ENCODE measurements at places on chromosomes 2 and 18.

DNA sequence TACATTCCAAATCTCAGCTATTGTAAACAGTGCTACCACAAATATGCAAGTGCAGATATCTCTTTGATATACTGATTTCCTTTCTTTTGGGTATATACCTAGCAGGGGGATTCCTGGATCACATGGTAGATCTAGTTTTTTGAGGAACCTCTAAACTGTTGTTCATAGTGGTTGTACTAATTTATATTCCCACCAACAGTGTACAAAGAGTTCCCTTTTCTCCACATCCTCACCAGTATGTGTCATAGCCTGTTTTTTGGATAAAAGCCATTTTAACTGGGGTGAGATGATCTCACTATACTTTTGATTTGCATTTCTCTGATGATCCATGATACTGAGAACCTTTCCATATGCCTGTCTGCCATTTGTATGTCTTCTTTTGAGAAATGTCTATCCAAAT lies 6.3 kb upstream of the CCNT2 start:
- no peaks in the 10 kb centered on the region for H3K36me3 ChIP-seq
- H3K27me3 ChIP-seq = no peaks in the 10 kb centered on the region
- H3K4me1 ChIP-seq = no peaks in the 10 kb centered on the region
- no peak overlapping the region for H3K27ac ChIP-seq
- H3K4me3 ChIP-seq = no peak overlapping the region

- no peaks in the 10 kb centered on the region for H3K36me3 ChIP-seq
- no peak overlapping the region for H3K4me3 ChIP-seq
- H3K27me3 ChIP-seq = no peaks in the 10 kb centered on the region
- peaks cover 4% of the 10 kb centered on the region for H3K4me1 ChIP-seq
- H3K27ac ChIP-seq = no peak overlapping the region
These were observed 2.0 kb upstream of the TPRKB start for GRCh38 chr2:73739101-73739500.

GRCh38 chr2:238963161-238963970 lies 115.5 kb downstream of the TWIST2 start:
- no peak for DNase-seq
- no peak overlapping the region for H3K4me3 ChIP-seq
- no peaks in the 10 kb centered on the region for H3K4me1 ChIP-seq
- H3K27ac ChIP-seq = no peak overlapping the region
- H3K27me3 ChIP-seq = no peaks in the 10 kb centered on the region
- H3K36me3 ChIP-seq = no peaks in the 10 kb centered on the region

GRCh38 chr2:1472350-1472749 lies 59.1 kb downstream of the TPO start:
- no peaks in the 10 kb centered on the region for H3K27me3 ChIP-seq
- no peaks in the 10 kb centered on the region for H3K36me3 ChIP-seq

GRCh38 chr18:49722477-49722876 lies 90.9 kb downstream of the ACAA2 start:
- DNase-seq = no peak
- H3K4me1 ChIP-seq = no peaks in the 10 kb centered on the region
- no peak overlapping the region for H3K27ac ChIP-seq
- no peak overlapping the region for H3K4me3 ChIP-seq
- no peaks in the 10 kb centered on the region for H3K36me3 ChIP-seq
- no peaks in the 10 kb centered on the region for H3K27me3 ChIP-seq

DNA sequence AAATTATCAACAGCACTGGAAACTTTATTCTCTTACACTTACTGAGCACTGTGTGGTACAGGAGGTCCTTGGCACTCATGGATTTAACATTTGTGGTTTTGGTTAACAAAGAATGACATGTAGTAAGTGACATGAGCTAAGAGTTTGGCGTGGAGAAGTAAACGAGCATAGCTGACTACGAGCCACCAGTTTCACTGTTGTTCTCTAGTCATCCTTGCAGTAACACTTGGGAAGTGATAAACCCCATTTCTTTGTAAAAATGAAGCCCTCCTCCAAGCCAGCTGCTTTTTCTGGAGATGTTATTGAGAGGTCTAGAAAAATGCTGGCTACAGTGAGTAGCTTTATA lies 32.7 kb downstream of the QPCT start:
- H3K4me3 ChIP-seq = no peak overlapping the region
- DNase-seq = no peak
- H3K36me3 ChIP-seq = no peaks in the 10 kb centered on the region
- H3K27ac ChIP-seq = no peak overlapping the region
- H3K4me1 ChIP-seq = peaks cover 10% of the 10 kb centered on the region

DNA sequence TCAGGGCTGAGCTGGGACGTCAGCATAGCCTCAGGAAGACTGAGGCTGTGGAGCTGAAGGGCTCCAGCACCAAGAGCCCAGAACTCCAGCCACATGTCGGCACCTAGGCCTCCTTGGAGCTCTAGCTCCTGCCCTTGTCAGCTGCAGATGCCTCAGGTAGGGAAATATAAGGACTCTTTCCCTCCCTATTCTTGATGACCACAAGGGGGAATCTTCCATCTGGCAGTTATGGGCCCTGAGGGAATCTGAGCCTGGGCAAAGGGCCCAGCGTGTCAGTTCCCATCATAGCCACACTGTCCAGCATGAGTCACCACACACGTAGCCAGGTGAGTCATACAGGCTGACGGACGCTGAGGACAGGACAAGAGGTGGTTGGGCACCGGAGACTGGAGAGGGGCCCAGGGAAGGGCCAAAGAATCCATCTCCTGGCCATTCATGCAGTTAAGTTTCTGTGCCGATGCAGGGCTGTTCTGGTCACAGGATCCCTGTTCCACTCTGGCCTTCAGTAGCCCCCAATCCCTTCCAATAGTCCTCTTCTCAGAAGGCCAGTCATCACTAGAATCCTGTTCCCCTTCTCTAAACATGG lies 1.8 kb downstream of the MPV17 start:
- H3K4me1 ChIP-seq = peaks cover 13% of the 10 kb centered on the region
- H3K36me3 ChIP-seq = peaks cover under 1% of the 10 kb centered on the region
- H3K4me3 ChIP-seq = no peak overlapping the region

DNA sequence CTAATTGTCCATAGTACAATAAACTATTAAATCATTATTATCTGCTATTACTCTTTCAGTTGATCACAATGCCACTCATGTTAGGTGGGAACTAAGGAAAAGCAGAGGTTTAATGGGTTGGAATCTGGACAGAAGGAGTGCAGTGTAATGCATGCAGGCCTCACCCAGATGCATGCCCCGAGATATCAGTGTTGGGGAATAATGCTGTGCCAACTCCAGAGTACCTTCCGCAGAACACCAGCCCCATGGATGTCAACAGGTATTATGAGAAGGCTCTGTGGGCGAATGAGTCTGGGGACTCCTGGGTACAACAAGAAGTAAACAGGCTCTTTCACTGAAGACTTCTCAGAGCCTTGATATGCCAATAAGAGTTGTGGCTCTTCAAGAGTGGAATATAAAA lies 377.4 kb downstream of the ALK start:
- H3K36me3 ChIP-seq = no peaks in the 10 kb centered on the region
- no peak overlapping the region for H3K4me3 ChIP-seq
- H3K4me1 ChIP-seq = no peaks in the 10 kb centered on the region
- H3K27me3 ChIP-seq = no peaks in the 10 kb centered on the region
- DNase-seq = no peak
- no peak overlapping the region for H3K27ac ChIP-seq

DNA sequence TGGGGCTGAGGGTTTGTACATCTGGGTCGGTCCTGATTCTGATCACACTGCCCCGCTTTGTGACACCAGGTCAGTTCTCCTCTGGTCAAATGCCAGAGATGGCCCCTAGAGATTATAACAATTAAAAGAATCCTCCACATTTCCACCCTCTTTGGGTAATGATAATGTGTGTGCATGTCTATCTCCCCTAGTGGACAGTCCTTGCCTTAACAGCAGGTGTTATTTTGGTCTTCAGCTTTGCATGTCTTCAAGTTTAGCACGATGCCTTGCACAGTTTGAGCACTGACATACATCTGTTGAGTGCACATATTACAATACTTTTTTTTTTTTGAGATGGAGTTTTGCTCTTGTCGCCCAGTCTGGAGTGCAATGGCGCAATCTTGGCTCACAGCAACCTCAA lies 25.7 kb upstream of the COX7A2L start:
- H3K4me3 ChIP-seq = no peak overlapping the region
- no peak for DNase-seq
- H3K4me1 ChIP-seq = no peaks in the 10 kb centered on the region
- H3K36me3 ChIP-seq = no peaks in the 10 kb centered on the region
- H3K27ac ChIP-seq = no peak overlapping the region

GRCh38 chr18:45423659-45424058 lies 191.6 kb upstream of the SLC14A2 start:
- DNase-seq = no peak
- H3K36me3 ChIP-seq = no peaks in the 10 kb centered on the region
- no peak overlapping the region for H3K4me3 ChIP-seq
- H3K27me3 ChIP-seq = no peaks in the 10 kb centered on the region
- no peak overlapping the region for H3K27ac ChIP-seq

GRCh38 chr2:62597323-62597722 lies 91.3 kb upstream of the TMEM17 start:
- no peaks in the 10 kb centered on the region for H3K4me1 ChIP-seq
- no peaks in the 10 kb centered on the region for H3K36me3 ChIP-seq
- no peaks in the 10 kb centered on the region for H3K27me3 ChIP-seq

DNA sequence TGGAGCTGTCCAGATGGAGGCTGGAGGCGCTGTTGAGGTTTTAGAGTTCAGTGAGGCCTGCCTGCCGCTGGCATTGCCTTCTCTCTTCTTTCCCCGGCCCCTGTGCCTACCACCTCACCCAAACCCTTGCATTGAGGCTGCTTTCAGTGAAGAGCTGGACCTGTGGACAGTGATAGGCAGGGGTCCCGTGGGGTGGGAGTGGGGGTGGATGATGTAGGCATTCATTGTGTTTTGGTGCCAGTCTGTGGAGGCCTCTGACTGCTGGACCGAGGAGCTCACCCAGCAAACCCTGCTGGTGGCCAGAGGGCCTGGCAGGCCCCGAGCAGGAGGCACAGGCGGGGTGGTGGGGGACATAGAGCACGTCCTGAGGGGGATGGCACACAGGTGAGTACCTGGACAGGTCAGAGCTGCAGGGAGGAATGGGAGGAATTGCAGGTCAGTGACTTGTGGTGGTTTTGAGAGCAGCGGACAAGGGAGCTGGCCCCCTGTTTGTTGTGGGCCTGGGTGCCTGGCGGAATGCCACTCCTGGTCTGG lies 35.6 kb downstream of the NGEF start:
- no peak overlapping the region for H3K4me3 ChIP-seq
- no peaks in the 10 kb centered on the region for H3K27me3 ChIP-seq
- H3K36me3 ChIP-seq = no peaks in the 10 kb centered on the region
- H3K4me1 ChIP-seq = no peaks in the 10 kb centered on the region
- H3K27ac ChIP-seq = no peak overlapping the region

DNA sequence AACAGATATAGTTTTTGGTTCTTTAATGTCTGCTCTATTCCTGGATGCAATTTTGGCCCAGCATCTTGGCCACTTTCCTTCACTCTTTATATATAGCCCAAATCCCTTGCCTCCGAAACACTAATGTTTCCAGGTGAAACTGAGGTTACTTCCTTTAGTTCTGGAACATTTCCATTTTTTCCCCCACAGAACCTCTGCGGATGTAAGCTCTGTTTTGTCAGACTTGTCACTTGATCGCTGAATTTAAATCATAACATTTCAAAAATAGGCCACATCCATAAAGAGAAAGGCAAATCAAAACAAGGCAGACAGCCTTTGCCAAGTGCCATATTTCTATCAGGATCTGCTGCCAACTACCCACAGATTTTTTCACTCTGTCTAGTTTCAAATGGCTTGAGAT lies 115.1 kb downstream of the ANKRD44 start:
- peak overlapping the region; percentile 8 for H3K4me3 ChIP-seq
- H3K27me3 ChIP-seq = no peaks in the 10 kb centered on the region
- peaks cover 55% of the 10 kb centered on the region for H3K4me1 ChIP-seq
- no peak for DNase-seq

DNA sequence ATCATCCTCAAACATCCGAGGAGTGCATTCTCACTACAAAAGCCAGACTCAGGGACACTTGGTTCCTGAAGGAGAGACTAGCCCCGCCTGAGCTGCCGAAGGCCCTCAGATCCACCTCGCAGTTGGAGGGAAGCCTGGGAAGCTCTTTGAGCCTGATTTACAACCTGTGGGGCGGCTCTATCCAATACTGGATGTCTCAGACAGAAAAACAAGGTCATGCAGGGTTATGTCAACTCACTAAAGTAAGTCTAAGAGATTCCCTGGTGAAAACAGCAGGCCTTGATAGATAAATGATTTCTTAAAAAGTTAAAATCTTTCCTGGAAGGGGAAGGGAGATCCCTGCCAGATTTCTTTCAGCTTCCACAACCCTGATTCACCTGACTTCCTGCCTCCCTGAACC lies 284.3 kb downstream of the CYP26B1 start:
- H3K4me1 ChIP-seq = no peaks in the 10 kb centered on the region
- H3K36me3 ChIP-seq = no peaks in the 10 kb centered on the region
- no peak overlapping the region for H3K4me3 ChIP-seq
- H3K27me3 ChIP-seq = no peaks in the 10 kb centered on the region
- H3K27ac ChIP-seq = no peak overlapping the region
- no peak for DNase-seq

- H3K27ac ChIP-seq = no peak overlapping the region
- no peak for DNase-seq
- H3K27me3 ChIP-seq = peaks cover 12% of the 10 kb centered on the region
- H3K4me1 ChIP-seq = peaks cover 4% of the 10 kb centered on the region
These were observed 3.8 kb upstream of the ATP6V1C2 start for GRCh38 chr2:10717628-10718027.

DNA sequence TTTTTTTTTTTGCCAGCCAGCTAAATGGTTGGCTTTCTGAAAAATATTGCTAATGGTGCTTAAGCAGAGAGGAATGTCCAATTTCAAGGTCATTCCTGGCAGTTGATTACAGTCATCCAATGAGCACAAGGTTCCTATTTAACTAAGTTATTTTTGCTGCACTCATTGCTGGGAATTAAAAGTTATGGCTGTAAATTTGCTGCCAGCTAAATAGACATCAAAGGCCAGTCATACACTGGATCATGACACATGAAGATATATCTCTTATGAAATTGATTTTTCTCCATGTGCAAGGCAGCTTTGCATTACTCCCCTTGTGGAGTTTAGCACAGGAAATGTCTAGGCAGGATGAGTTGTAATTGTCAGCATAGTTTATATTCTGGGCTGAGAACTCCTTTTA lies 1898.4 kb upstream of the CELF4 start:
- no peak overlapping the region for H3K27ac ChIP-seq
- no peaks in the 10 kb centered on the region for H3K27me3 ChIP-seq
- H3K36me3 ChIP-seq = no peaks in the 10 kb centered on the region
- no peaks in the 10 kb centered on the region for H3K4me1 ChIP-seq
- no peak overlapping the region for H3K4me3 ChIP-seq

DNA sequence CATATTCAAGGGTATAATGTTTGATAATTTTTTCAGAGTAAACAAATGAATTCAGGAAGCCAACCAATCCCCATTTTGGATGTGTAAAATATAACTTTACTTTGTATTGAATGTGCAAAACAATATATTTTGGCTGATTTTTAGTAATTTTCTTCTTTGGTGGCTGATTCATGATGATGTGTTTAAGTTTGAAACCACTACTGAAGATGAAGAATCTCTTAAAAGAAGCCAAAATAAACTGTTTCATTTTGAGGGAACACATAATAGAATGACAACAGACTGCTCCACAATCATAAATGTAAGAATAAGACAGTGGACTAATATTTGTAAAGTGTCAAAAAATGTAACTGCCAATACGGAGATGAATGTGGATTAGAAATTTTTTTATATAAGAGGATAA lies 52.5 kb upstream of the TRIM43 start:
- H3K27ac ChIP-seq = no peak overlapping the region
- H3K4me1 ChIP-seq = no peaks in the 10 kb centered on the region
- DNase-seq = no peak
- no peaks in the 10 kb centered on the region for H3K27me3 ChIP-seq
- H3K4me3 ChIP-seq = no peak overlapping the region

GRCh38 chr2:238591732-238592131 lies 165.0 kb downstream of the ASB1 start:
- H3K36me3 ChIP-seq = no peaks in the 10 kb centered on the region
- H3K27me3 ChIP-seq = no peaks in the 10 kb centered on the region
- no peaks in the 10 kb centered on the region for H3K4me1 ChIP-seq

Measured in effector memory CD4-positive, alpha-beta T cell (primary cell).